ENCODE measurements at places on chromosomes 6 and 20.

- DNase-seq = no peak
These were observed 26.3 kb downstream of the SUN5 start for GRCh38 chr20:32978009-32978335.

DNA sequence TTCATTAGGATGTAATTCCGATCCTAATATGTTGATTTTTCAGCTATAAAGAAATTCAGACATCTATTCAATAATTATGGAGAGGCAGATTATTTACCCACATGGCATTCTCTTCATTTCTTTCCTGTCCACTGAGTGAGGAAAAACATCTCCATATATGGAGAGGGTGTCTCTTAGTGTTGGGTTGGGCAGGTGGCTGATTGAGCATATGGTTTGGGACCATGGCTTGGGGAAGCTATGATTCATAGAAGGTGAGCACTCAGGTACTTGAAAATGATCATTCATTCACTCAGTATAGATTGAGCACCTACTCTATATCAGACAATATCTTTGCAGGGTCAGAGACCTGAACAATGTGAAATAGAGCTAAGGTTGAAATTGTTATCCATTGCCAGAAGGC lies 41.3 kb upstream of the IL20RA start:
- DNase-seq = no peak

DNA sequence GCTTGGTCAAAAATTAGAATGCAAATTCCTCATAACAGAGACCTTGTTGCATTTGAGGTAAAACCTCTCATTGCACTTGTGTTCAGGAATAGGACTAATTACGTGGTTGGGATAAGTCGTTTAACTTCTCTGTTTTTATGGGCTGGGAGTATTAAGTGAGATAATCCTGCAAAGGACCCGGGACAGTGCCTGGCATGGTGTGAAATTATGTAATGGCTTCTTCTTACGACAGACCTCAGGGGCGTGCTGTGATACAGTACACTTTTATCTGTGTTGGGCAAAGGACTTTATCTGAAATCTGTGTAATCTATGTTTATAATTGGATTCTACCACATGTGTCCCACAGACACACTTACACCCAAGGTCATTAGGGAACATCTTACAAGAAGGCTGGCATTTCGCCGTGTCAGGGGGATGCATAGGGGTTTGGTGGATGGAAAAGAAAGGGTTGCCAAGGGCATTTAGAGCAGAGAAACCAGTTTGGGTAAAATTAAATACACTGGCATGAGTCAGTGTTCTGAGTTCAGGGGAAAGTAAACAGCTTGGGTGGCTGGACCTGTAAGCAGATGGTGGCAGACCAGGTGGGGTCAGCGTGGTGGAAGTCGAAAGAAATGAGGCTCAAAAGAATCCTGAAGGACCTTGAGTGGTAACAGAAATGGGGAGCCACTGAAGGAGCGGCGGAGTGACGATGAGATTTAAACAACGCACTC lies 17.2 kb upstream of the RTF2 start:
- no peak for DNase-seq

- peak; percentile 16 for DNase-seq
These were observed 104.6 kb upstream of the EXOC2 start for GRCh38 chr6:797479-798077.

GRCh38 chr6:80209430-80209829 lies 103.0 kb downstream of the BCKDHB start:
- no peak for DNase-seq

- DNase-seq = no peak
These were observed 77.6 kb upstream of the GGTLC1 start for GRCh38 chr20:24066076-24066700.

DNA sequence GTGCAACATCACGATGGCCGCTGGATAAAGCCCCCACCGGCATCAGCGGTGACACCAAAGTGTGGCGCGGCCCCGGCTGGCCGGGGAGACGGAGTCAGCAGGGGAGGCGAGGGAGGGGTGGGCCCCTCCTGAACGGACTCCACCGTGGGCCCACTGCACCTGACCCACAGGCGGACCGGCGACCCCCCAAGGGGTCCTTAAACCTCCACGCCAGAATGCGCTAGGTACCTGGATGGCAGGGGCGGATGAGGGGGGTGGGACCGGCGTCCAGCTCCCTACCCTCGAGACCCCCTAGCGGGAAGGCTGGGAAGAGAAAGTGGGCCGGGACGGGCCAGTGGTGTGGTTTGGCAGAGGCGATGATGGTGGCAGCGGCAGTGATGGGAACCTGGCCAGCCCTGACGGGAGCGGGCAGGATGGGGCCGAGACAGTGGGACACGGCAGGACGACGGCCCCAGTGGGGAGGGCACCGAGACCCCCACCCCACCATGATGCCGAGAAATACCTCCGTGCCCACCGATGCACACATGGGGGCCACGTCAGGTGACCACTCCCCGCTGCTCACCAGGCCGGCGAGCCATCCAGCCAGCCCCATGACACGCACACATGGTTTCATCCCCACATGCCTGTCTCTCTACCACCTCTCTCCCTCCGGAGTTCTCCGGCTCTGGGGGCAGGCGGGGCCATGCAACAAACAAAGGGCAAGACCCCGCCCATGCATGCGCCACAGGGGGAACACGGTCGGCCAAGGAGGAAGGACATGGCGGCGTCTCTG lies 771.9 kb upstream of the DEFB115 start:
- no peak for DNase-seq

DNA sequence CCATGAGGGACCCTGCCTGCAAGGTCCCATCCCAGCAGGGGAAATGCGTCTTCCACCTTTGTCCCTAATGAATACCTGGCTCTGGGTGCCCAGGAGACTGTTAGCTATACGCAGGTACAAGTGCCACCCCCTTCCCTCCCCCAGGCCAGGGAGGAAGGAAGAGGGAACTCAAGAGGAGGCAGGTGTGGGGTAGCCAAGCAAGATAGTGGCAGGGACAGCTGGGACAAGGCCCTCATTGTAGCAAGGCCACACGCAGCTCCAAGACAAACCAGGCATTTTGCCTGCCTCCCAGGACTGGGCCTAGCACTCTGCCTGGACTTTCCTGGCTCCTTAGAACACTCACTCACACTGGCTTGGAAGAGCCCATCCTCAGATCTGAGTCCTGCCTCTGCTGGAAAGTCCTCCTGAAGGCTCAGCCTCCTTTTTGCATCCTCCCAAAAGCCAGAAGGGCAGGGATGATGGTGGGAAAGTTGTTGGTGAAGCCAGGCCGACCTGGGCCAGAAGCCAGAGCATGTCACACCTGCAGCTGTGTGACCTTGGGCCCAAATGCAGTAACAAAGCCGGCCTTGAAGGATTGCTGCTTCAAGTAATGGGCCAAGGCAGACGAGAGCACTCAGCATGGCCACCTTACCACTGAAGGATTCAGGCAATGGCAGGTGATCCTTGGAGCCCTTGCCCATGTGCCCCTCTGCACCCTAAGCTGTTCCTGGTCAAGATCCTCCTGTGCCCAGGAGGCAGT lies 27.7 kb downstream of the SNPH start:
- DNase-seq = no peak

- no peak for DNase-seq
These were observed 278.1 kb upstream of the SYNCRIP start for GRCh38 chr6:85920782-85921181.

GRCh38 chr20:19506021-19506420 lies 252.0 kb upstream of the RIN2 start:
- no peak for DNase-seq

DNA sequence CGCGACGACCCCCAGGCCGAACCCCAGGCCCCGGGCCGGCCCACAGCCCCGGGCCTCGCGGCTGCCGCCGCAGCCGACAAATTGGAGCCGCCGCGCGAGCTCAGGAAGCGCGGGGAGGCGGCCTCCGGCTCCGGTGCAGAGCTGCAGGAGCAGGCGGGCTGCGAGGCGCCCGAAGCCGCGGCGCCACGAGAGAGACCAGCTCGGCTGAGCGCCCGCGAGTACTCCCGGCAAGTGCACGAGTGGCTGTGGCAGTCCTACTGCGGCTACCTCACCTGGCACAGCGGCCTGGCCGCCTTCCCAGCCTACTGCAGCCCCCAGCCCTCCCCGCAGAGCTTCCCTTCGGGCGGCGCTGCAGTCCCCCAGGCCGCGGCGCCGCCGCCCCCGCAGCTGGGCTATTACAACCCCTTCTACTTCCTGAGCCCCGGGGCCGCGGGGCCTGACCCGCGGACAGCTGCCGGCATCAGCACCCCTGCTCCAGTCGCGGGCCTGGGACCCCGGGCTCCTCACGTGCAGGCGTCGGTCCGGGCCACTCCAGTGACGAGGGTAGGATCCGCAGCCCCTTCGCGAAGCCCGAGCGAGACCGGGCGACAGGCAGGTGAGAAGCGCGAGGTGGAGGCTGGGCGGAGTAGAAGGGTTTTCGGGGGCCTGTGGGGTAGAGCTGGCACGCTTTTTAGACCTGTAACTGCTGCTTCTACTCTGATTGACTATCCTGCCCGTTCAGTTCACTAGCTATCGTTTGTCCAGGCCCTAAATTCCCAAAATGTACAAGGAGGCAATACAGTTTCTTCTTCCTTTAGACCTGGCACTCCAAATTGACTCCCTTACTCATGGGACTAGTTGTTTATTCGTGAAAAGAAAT lies 654 bp downstream of the FAM8A1 start:
- peak; percentile 33 for DNase-seq

DNA sequence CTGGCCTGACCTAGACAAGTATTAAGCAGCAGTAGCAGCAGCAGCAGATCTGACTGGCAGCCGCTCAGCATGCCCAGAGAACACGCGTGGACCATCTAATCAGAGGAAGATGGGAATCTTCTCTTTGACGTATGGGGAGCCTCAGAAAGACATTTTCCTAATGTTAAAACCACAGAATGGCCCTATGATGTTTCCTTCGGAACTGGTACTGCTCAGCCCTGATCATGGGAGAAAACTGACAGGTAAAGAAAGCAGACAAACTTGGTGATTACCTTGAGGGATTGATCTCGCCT lies 6.2 kb downstream of the PSMA7 start:
- no peak for DNase-seq

DNA sequence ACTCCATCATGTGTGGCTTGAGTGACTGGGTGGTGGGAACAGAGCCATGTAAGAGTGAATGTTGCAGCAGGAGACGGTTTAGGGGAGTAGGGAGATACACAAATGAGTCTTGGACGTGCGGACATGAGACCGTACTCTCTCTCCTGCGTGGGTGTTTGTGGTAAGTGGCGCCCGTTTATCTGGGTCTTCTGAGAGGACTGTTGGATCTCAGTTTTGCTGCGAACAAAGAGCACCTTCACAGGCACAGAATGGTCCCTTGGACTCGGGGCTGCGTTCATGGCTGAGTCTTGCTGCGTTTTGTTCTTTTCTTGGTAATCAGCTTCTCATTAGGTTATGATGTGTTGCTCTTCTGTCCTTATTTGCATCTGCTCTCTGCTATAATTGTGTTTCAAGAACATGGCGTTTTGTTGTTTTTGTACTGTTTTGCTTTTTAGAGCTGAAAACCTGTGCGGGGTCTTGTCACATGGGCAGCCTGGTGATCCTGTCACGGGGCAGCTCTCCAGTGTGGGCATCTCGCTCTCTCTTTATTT lies 28.5 kb downstream of the STK35 start:
- no peak for DNase-seq

DNA sequence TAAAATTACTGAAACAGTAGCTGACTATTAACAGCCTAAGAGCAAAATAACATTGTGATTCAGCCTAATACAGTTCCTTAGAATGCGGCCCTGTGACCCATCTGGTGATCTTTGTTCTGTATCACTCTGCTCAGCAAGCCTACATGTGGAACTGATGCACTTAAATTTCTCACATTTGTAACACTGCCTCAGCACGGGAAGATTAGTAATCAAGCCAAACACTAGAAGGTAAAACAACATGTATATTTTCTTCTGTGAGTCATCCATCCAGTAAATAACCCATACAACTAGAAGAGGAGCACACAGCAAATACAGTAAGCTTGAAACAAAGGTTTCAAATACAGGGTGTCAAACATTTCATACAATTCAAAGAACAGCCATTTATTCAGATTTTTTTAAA lies 189.7 kb upstream of the NOX3 start:
- no peak for DNase-seq

GRCh38 chr20:617934-618690 lies 8.0 kb upstream of the TCF15 start:
- DNase-seq = no peak

GRCh38 chr6:20377623-20378265 lies 23.9 kb upstream of the E2F3 start:
- DNase-seq = no peak

DNA sequence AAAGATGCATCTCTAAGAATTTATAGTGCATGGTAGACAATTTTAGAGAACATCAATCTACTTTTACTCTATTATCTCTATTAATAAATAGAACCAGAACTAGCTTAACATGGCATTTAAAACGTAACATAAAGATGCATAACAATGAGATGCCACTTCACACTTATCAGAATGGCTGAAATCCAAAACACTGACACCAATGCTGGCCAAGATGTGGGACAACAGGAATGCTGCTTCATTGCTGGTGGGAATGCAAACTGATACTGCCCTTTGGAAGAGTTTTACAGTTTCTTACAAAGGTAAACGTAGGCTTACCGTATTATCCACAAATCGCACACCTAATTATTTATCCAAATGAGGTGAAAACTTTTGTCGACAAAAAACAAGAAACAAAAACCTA lies 95.2 kb downstream of the SESN1 start:
- no peak for DNase-seq

- peak; percentile 33 for DNase-seq
These were observed 279.7 kb downstream of the UST start for GRCh38 chr6:149026530-149026942.

DNA sequence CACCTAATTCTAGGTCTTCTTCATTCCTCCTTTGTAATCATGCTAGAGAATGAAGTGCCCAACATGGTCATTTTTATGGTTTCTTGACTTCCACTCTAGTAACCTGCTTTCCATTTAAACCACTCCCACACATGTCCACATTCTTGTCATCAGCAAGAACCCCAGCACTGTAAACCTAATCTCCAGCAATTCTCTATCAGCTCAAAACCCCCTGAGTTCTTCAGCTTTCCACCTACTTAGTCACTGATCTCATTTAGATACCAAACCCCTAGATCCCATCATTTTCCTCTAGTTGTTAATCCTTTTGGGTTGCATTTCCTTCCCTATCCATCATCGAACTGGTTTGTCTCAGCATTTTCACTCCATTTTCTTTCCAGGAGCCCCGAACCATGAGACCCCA lies 49.7 kb downstream of the GOPC start:
- no peak for DNase-seq

DNA sequence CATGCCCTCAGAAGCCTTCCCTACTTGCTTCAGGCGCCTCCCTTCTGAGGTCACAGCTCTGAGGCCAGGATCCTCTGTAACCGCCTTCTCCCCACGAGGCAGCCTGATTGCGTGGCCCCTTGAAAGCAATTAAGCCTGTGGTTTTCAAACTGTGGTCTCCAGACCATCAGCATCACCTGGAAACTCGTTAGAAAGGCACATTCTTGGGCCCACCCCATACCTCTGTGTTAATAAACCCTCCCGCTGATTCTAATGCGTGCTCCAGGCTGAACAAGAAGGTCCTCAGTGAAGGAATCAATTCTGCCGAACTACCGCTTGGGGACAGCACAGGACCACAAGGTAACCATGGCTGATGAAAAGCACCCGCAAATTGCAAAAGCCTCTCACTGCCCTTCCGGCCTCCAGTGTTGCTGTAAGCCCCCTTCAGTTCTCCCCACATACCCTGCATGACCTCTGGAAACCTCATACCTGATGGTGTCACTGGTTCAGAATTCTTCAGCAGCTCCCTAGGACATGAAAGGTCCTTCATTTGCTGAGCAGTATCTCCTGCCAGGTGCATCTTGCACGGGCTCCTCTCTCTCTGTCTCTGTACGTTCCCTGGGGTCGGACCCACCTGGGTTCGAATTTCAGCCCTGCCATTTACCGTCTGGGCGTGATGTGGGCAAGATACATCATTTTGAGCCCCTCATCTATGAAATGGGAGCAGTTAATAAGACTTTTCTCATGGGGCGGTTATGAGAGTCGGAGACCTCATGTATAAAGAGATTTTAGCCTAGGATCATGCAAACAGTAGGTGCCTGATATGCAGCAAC lies 93.3 kb upstream of the RNF24 start:
- DNase-seq = peak; percentile 70
